ENCODE measurements at places on chromosomes 6 and 20.

DNA sequence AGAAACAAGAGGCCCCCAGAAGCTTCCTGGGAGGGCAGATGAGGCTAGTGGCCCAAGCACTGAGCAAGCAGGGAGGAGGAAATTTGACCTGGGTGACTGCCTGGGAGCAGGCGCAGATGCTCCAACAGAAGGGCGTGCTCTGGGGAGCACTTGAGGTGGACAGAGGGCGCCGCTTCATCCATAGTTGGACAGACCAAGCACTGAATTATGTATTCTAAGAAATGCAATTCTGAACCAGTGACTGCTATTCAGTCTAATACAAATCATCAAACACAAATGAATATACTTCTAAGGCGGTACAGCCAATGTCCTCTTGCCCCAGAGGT, 28.7 kb upstream of the IRF4 start:
- DNase-seq = no peak

DNA sequence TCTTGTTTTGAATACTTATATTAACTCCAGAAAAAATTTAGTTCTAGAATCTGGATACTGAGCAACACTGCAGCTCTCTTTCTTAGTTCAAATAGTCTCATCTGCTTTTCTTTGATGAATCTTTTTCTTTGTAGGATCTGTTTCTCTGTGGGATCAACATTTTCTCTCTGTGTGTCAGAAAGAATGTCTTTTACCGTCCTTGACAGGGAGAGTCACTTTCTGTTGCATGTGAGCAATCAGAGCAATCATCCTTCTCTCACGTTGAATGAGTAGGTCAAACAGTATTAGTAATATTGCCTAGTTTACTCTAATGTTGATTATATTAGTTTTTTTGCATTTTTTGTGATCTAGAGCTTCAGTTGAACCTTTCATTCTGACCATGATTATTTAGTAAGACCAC, 130.9 kb downstream of the TRMT11 start:
- DNase-seq = no peak

DNA sequence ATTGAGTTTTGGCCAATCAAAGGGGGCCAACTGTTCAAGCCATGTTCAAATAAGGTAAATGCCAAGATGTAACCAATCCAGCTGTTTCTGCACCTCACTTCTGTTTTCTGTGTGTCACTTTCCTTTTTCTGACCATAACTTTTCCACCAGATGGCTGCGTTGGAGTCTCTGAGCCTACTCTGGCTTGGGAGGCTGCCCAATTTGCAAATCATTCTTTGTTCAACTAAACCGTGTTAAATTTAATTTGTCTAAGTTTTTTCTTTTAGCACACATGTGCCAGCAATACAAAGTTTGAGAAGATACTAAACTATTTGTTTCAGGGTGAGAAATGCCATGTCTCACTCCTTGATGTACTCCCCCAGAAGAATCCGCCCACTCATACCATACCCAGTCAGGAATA, 52.1 kb downstream of the IYD start:
- DNase-seq = no peak

DNA sequence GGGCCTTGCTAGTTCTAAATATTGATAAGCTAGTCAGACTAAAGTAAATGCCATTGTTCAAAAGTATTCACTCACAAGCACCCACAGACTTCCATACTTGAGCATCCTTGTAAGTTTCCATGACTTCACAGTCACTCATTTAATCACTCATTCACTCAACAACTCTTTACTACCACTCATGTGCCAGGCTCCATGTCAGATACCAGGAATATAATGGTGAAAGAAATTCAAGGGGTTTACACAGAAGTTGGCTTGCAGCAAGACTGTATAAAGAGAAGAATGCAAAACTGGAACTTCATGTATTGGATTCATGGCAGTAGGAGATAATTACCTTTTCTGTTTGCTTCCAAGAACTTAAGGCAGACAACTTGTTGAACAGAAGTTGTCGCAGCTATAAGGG, 36.6 kb downstream of the ADGRF1 start:
- DNase-seq = no peak

Measured in epithelial cell of proximal tubule (primary cell).